Stimulated activated CD8-positive, alpha-beta memory T cell treated with anti-CD3 and anti-CD28 coated beads, Interleukin-15, amount 100 ng/mL, for 24 hours (primary cell): ENCODE measurements at places on chromosomes 7 and 10.

GRCh38 chr7:72326365-72326764 lies 85.8 kb downstream of the CALN1 start:
- DNase-seq, result no peak

DNA sequence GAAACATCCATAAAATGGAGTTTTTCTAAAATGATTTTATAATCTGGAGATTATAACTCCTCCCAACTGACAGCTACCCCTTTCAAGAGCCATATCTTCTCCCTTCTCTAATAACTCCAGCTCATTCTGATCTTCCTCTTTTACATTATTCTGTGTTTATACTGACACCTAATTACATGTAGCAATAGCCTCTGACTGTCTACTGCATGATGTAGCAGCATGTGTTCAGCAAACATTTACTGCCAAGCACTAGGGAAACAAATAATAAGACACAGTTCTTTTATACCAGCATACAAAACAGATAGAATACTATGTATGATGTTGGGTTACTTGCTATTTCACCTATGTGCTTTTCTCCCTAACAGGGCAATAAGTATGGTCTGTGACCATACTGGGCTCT lies 20.7 kb downstream of the RBM28 start:
- no peak for DNase-seq

GRCh38 chr7:50781381-50782293 lies 1.1 kb downstream of the GRB10 start:
- DNase-seq, result no peak

GRCh38 chr7:155846156-155846555 lies 33.9 kb upstream of the SHH start:
- no peak for DNase-seq

DNA sequence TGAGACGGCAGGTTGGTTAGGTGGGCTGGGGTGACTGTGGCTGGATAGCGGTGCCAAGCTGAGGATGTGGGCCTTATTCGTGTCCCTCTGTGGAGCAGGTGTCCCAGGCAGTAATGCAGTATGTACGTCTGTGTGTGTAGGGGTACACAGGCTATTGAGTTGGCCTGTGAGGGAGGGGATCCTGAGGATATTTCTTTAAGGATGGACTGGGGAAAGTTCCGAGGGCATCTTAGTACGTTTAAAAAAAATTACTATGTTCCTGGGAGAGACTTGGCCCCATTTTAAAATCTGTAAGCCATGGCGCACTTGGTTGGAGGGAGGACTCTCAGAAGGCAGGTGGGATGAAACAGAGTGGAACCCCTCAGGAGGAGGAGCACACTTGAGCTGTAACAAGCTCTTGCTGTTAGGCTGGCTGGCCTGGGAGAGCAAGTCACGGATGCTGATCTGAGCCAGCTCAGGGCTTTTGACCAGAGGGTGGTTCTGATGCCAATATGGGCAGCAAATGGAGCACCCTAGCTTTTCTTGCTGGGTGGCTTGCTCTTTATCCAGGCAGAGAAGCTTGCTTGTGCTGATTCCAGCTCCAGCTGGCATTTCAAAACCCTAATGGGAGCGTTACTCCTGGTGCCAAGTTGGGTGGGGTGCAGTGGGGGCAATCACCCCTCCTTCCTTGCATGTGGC lies 765 bp downstream of the WBP1L start:
- DNase-seq, result no peak

DNA sequence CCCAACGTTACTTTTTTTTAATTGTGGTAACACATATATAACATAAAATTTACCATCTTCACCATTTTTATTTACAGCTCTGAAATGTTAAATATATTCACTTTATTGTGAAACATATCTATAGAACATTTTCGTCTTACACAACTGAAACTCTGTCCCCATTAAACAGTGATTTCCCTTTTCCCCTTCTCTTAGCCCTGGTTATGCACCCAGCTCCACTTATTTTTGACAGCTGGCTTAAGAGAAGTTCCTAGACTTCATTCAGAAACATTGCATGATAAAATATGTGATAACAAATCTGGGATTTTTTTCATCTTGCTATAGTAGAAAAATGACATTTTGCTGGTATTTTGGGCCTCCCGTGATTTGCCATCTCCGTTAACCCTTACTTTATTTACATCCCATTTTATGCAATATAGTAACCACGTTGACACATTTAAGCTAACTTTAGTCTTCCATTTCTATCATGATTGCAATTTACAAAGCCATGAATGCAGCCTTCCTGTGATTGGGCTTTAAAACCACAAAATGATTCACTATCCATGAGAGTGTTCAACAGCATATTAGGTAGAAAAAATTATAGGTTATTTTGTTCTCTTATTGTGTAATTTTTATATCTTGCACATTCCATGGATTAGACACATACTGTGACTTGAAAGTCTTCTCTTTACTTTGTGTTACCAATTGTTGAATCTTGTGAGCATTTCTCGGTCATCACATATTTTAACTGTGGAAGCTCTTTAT lies 139.6 kb downstream of the SND1 start:
- no peak for DNase-seq

GRCh38 chr7:112431803-112432202 lies 18.5 kb upstream of the IFRD1 start:
- DNase-seq, result no peak

- DNase-seq, result no peak
These were observed 4.1 kb downstream of the ATG9B start for GRCh38 chr7:151020231-151020630.

GRCh38 chr10:73018632-73019031 lies 64.0 kb upstream of the PLA2G12B start:
- no peak for DNase-seq

- DNase-seq, result no peak
These were observed 6.2 kb downstream of the STEAP4 start for GRCh38 chr7:88300401-88300945.

DNA sequence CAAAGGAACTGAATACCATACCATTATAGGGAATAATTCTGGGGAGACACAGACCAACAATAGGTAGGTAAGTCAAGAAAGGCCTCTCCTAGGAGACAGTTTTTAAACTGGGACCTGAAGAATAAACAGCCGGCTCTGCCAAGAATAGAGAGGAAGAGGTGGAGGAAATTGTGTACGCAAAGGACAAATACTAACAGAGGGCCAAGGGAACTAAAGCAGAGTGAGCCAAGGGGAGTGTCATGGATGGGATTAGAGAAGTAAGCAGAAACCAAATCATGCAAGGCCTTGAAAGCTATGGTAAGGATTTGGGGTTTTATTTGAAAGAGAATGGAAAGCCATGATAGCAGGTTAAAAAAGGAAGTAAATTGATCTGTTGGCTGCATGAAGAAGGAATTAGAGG lies 18.1 kb upstream of the ITGB8 start:
- DNase-seq, result no peak

GRCh38 chr7:157656195-157656769 lies 319.5 kb downstream of the DNAJB6 start:
- DNase-seq, result no peak

GRCh38 chr10:79417266-79417665 lies 28.2 kb downstream of the ZCCHC24 start:
- no peak for DNase-seq

DNA sequence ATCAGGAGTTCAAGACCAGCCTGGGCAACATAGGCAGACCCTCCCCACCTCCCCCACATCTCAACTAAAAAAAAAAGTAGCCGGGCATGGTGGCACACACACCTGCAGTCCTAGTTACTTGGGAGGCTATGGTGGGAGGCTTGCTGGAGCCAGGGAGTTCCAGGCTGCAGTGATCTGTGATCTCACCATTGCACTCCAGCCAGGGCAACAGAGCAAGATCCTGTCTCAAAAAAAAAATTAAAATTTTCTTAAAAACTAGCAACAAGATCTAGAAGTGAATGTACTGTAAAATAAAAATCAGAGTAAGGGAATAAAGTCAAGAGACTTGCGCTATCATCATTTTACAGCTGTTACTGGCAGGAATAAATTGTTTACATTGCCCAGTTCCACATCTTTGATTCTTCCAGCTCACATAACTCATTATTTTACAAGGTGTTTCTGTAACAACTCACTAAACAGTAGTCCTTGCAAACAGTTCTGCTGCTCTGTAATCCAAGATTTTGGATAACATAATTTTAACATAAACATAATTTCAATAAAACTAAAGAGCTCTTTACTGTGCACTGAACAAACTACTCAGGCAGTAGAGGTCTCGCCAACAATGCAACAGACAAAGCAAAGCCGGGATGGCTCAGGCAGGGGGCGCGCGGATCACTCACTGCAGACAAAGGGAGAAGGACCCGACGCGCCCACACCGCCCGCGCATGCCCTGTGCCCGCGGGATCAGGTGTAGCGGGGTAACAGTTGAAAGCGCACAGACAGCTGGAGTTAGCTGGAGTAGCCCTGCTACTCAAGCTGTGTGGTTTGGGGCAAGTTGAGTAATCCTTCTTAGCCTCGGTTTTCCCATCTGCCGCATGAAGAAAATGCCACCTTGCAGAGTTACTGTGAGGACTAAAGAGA lies 73.3 kb upstream of the NFE2L3 start:
- DNase-seq, result peak; percentile 46

GRCh38 chr10:71279590-71280170 lies 39.4 kb upstream of the SLC29A3 start:
- no peak for DNase-seq

DNA sequence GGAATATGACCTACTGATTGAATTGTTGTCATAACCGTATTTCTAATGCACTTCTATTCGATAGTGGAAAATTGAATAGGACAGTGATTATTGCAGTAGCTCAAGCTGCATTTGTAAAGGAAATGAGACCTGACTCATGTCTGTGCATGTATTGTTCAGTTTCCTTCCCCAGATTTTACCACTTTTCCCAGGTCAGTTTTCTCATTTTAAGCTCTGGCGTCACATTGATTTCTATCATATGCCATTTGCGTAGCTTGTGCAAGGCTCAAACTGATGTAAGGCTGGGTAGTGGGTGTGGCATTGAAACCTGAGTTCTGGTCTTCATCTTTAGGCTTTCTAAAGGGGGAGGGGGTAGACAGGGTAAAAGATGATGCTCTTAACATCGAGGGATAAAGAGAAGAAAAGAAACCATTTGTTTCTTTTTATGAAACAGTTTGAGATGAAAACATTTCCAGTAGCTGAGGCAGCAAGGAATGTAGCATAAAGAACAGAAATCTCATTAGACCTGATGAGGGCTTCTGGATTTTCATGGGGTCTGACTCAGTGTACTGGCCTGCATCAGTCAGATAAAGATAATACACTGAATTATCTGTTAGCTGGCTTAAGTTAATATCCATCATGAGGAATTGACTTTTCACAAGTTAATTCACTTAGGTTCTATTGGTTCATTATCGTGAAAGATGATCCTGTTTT lies 182.3 kb upstream of the CDCA7L start:
- no peak for DNase-seq

DNA sequence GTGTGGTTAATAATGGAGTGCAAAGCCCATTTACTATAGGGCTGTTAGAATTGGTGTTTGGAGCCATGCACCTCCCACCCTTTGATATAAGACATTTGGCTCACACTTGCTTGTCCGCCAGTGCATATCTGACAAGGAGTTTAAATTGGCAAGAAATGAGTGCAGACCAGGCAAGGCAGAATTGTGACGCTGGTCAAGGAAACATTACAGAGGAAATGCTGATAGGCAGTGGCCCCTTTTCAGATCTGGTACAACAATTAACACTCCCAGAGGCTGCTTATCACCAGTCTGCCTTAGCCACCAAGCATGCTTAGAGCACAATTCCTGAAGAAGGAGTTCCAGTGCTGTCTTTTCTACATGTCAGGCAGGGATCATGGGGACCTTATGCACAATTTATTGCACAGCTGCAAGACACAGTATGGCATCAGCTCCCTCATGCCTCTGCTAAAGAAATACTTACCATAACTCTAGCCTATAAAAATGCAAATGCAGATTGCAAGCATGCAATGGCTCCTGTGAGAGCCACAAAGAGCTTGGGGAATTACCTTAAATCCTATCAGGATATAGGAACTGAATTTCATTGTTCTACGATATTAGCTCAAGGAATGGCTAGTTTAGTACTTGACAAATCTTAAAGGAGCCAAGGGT lies 35.2 kb downstream of the OR13A1 start:
- no peak for DNase-seq

GRCh38 chr10:79247373-79248137 lies 99.7 kb upstream of the PPIF start:
- no peak for DNase-seq

- peak; percentile 26 for DNase-seq
These were observed 78.8 kb downstream of the INPP5A start for GRCh38 chr10:132616170-132616995.

GRCh38 chr10:102645388-102645740 lies 1.1 kb downstream of the TRIM8 start:
- no peak for DNase-seq

- no peak for DNase-seq
These were observed 3.4 kb upstream of the ARHGAP22 start for GRCh38 chr10:48608279-48608681.

GRCh38 chr10:103668351-103669242 lies 175.1 kb downstream of the NEURL1 start:
- DNase-seq, result no peak

DNA sequence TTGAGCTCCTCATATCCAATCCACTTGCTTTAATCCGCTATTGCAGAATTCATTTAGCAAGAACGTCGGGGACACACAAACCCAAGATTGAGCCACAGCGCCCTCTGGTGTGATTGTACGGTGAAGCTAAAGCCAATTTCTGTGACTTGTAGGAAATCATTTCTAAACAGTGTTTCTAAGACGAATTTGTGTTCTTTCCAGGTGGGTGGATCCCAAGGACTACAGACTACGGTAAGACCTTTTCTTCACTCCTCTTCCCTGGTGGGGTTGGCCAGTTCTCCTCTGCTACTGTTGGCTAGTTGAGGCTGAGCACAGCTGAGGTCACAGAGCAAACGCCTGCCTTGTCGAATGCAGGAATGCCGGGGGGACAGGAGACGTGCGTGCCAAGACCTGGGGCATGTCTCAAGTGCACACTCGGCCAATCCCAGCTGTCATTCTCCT lies 5.2 kb downstream of the DMBT1 start:
- peak; percentile 42 for DNase-seq

GRCh38 chr10:50395271-50395670 lies 144.0 kb upstream of the ASAH2 start:
- no peak for DNase-seq

- DNase-seq, result no peak
These were observed 20.4 kb downstream of the GIMAP4 start for GRCh38 chr7:150587551-150587950.

DNA sequence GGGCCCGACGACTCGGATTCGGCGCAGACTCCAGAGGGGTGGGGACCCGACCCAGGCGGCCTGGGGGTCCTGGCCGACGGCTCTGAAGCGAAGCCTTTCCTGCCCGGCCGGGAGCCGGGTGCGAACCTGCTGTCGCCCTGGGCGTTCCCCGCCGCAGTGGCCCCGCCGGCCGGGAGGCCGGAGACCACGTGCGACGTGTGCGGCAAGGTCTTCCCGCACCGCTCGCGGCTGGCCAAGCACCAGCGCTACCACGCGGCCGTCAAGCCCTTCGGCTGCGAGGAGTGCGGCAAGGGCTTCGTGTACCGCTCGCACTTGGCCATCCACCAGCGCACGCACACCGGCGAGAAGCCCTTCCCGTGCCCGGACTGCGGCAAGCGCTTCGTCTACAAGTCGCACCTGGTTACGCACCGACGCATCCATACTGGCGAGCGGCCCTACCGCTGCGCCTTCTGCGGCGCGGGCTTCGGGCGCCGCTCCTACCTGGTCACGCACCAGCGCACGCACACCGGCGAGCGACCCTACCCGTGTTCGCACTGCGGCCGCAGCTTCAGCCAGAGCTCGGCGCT lies 15.4 kb downstream of the ZNF316 start:
- DNase-seq, result no peak

GRCh38 chr7:71925663-71926062 lies 486.5 kb downstream of the CALN1 start:
- no peak for DNase-seq

- DNase-seq, result no peak
These were observed 3.5 kb downstream of the MKRN1 start for GRCh38 chr7:140475747-140476333.

- DNase-seq, result no peak
These were observed 132.3 kb upstream of the VSTM2A start for GRCh38 chr7:54409917-54410316.
